ENCODE measurements at places on chromosomes 4 and X. TPM values are rescaled to one million over a fixed set of nuclear protein-coding genes. Genes with fewer than 3 reads are reported as not detected.
A peak's percentile ranks its signal among the peaks of the same experiment; 100 is the strongest.

- DNase-seq = no peak
Observed at GRCh38 chr4:6480534-6481088, 8.2 kb upstream of the PPP2R2C start.

DNA sequence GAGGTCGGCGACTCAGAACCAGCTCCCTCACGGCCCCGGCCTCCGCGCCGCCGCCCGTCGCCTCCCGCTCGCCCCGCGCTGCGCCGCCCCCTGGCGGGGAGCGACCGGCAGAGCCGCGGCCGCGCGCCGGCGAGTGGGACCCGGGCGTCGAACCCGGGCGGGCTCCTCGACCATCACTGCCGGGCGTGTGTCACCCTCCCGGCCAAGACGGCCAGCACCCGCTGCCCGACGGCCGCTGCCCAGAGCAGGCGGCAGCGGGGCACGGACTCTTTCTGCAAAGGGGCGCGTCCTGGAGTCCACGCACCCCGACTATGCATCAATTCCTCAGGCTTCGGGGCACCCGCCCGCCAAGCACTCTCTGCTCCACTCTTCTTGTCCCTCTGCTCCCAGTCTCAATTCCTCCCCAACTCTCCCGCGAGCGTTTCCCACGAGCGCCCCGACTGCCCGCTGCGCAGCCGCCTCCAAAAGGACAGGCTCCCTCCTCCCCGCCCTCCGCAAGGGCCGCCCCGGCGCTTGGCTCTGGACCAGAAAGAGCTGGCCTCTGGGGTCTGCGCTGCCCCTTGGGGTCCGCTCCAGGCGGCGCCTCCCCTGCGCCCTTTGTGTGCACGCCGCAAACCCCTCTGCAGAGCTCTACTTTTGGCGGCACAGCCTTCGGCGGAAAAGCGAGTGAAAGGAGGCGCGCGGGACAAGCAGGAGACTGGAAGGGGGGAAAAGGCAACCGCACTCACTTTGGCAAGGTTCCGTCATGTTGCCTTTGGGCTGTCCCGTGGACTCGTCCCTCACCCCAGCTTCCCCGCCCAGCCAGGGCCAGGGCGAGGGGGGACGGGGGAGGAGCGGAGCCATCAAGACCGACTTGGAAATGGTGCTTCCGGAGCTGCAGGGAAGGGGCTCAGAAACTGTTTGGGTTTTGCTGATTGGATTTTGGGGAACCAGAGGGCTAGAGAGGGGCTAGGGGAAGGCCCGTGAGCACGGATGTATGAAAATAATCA is 1.0 kb downstream of the PDE5A start:
- peak; percentile 89 for DNase-seq

- DNase-seq = no peak
Observed at GRCh38 chrX:125295337-125295736, 24.3 kb upstream of the TEX13C start.

DNA sequence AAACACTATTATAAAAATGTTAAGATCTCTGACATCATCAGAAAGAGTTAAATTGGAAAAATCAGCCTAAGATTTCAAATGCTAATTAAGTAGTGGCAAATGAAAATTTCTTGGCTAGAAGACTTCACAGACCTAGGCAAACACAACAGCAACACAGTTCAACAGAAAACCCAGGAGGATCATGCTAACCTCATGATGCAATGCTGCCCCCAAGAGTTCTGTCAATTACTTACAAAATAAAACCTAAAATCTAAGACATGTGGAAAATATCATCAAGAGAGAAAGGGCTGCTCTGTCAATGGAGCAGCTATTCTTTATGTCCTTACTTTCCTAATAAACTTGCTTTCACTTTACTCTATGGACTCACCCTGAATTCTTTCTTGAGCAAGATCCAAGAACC is 21.0 kb downstream of the S100G start:
- DNase-seq = peak; percentile 74

GRCh38 chr4:87038837-87039615 is 104.2 kb downstream of the AFF1 start:
- peak; percentile 54 for DNase-seq

GRCh38 chrX:10101269-10101668 is 55.5 kb upstream of the CLCN4 start:
- no peak for DNase-seq

- peak; percentile 76 for DNase-seq
Observed at GRCh38 chrX:120308959-120309872, 2.0 kb downstream of the TMEM255A start.

GRCh38 chr4:159398236-159398638 is 295.4 kb downstream of the RAPGEF2 start:
- no peak for DNase-seq

GRCh38 chr4:72205831-72206230 is 174.0 kb downstream of the NPFFR2 start:
- no peak for DNase-seq

DNA sequence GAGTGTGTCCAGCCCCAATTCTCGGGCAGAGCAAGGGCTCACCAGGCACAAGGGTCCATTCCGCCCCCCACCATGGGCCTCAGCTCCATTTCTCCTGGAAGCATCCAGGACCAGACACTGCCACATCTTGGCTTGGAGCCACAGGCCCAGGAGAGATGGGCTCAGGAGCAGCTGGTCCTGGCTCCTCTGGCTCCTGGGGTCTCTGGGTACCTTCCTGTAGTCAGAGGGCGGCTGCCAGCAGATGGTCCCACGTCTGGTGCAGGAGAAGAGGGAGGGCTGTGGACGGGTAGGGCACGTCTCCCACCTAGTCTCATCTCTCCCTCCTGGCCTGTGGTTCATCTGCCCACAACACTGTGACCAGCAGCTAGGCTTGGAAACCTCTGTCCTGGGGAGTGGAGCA is 8.0 kb downstream of the ATP2B3 start:
- no peak for DNase-seq

GRCh38 chr4:42397635-42398170 is 415 bp downstream of the SHISA3 start:
- DNase-seq = peak; percentile 18

DNA sequence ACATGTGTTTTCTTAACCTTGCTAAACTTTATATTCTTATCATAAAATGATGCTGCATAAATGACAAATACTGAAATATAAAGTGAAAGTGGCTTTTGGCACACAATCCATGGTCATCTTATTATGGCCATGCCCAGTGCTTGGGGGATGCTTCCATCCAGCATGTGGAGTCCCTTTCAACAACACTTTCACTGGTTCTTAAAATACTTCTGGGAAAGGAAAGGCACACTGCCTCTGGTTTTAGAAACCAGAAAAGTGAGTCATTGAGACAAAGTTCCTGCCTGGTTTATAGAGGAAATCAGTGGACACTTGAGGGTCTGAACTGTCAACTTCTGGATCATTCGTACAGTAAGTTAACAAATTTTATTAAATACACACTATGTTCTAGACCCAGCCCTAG is 248.0 kb upstream of the ADAMTS3 start:
- DNase-seq = no peak

DNA sequence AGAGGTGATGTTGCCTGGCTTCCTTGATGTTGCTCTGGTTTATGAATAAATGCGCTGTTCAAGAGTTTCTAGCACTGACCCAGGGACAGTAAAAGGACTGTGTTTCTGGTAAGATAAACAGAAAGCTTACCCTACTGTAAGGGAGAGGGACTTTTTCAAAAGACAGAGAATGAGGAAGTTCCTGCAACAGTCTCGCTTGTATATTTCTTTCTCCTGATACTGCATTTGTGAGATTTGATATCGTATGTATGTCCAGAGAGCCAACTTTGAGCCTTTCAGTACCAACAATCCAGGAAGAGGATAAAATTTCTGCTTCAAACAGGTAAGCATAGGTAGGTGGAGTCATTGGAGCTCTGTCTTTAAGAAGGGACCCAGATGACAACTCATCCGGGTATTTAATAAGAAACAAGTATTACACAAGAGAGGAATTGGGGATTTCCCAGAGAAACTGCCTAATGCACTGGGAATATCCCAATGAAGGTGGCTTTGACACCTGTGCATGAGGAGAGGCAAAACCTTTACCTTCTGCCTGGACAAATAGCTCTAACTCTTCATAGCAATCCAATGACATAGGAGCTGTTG is 773 bp downstream of the DAPP1 start:
- DNase-seq = no peak

- DNase-seq = no peak
Observed at GRCh38 chr4:142281999-142282398, 564.1 kb downstream of the INPP4B start.

- peak; percentile 6 for DNase-seq
Observed at GRCh38 chrX:40147971-40148370, 50.2 kb upstream of the BCOR start.

MAGEB1 gene
- total RNA-seq = not detected

BEX5 gene
- 7.4 TPM for total RNA-seq

FRMD7 gene
- not detected for total RNA-seq

ADH6 gene
- total RNA-seq = 23.1 TPM

UGT2B17 gene
- total RNA-seq = 23.6 TPM

ZAR1 gene
- not detected for total RNA-seq

USP27X gene
- 6.1 TPM for total RNA-seq

DRD5 gene
- total RNA-seq = not detected

FAM114A1 gene
- total RNA-seq = 127 TPM

ARMCX1 gene
- 53.1 TPM for total RNA-seq
